Naive B cell (primary cell): ENCODE measurements at places on chromosomes 7 and 10. TPM values are rescaled to one million over a fixed set of nuclear protein-coding genes. Genes with fewer than 3 reads are reported as not detected.

The CYP3A5 gene
- polyA plus RNA-seq, result 0.40 TPM

The HOXA6 gene
- polyA plus RNA-seq, result not detected

The CACNB2 gene
- 0.73 TPM for polyA plus RNA-seq

The OR2A42 gene
- not detected for polyA plus RNA-seq

The MUC3A gene
- polyA plus RNA-seq, result not detected

The HILPDA gene
- 17.0 TPM for polyA plus RNA-seq

The WNT8B gene
- not detected for polyA plus RNA-seq

The STEAP1 gene
- polyA plus RNA-seq, result not detected

The GPNMB gene
- polyA plus RNA-seq, result not detected

The GPR26 gene
- not detected for polyA plus RNA-seq

The NT5C3A gene
- polyA plus RNA-seq, result 131 TPM

The VGF gene
- not detected for polyA plus RNA-seq

The NKX1-2 gene
- polyA plus RNA-seq, result not detected

The SLC29A4 gene
- 0.19 TPM for polyA plus RNA-seq

The EZH2 gene
- polyA plus RNA-seq, result 1.6 TPM

The BHLHA15 gene
- 1.7 TPM for polyA plus RNA-seq

The CLEC5A gene
- not detected for polyA plus RNA-seq

The ENTPD1 gene
- polyA plus RNA-seq, result 55.1 TPM

The MRPS24 gene
- 141 TPM for polyA plus RNA-seq
